Stimulated activated CD8-positive, alpha-beta memory T cell treated with anti-CD3 and anti-CD28 coated beads, Interleukin-7, amount 100 ng/mL, for 1 hour (primary cell): ENCODE measurements at places on chromosomes 5 and 9.

DNA sequence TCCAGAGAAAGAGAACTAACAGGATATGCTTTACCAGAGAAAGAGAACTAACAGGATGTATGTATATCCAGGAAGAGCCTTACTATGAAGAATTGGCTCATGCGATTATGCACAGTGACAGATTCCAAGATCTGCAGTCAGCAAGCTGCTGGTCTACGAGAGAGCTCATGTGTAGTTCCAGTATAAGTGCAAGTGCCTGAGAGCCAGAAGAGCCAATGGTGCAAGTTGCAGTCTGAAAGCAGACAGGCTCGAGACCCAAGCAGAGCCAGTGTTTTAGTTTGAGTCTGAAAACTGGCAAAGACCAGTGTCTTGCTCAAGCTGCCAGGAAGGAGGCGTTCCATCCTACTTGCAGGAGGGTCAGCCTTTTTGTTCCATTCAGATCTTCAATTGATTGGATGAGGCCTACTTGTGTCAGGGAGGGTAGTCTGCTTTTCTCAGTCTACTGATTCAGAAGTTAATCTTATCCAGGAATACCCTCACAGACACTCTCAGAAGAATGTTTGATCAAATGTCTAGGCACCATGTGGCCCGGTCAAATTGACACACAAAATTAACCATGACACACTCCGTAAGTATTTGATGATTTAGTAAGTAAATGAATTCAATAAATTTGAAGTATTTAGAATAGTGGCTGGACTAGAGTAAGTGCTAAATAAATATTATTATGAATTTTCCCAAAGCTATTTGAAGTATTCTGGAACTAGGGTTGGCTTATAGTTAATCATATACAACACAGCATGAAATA is 372.1 kb upstream of the SGCD start:
- DNase-seq: no peak

GRCh38 chr5:140116716-140117115 is 2.8 kb downstream of the PURA start:
- DNase-seq: no peak

GRCh38 chr5:169081000-169081724 is 219.8 kb downstream of the SLIT3 start:
- no peak for DNase-seq

- no peak for DNase-seq
These were observed 2.5 kb downstream of the FST start for GRCh38 chr5:53482717-53483638.

GRCh38 chr9:68625559-68625958 is 79.5 kb upstream of the PIP5K1B start:
- DNase-seq: no peak

DNA sequence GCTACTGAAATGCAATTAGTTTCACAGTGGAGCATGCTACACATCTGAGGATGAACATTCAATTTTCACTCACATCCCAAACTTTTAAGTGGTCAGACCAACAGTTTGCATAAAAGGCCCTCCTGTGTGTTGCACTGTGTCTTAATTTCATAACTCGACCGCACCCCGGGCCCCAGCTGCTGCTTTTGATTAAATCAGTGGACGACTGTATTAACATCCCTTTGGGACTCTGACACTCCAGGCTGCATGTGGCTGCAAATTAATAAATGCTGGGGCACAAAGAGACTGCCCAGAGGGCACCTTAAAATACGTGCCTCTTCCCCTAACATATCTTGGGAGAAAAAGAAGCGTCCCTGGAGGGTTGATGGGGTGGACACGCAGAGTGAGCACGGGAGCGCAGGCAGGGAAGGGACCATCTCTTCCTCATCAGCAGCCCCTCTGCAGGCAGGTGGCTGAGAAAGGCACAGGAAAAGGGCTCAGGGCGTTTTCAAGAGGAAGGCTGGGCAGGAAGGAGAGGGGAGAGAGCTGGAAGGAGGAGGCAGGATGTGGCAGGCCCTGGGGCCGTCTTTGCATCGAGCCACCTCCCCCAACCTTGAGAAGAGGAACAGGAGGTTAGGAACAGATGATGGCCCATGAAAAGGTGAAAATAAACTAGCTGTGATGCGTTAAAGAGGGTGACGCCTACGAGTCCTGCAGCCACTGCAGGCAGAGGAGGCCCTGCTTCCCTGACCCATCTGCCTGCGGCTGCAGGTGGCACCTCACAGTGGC is 18.6 kb downstream of the MED10 start:
- no peak for DNase-seq

GRCh38 chr5:95836544-95836943 is 14.0 kb upstream of the GLRX start:
- DNase-seq: no peak

GRCh38 chr5:87536365-87536764 is 123.6 kb upstream of the CCNH start:
- no peak for DNase-seq

DNA sequence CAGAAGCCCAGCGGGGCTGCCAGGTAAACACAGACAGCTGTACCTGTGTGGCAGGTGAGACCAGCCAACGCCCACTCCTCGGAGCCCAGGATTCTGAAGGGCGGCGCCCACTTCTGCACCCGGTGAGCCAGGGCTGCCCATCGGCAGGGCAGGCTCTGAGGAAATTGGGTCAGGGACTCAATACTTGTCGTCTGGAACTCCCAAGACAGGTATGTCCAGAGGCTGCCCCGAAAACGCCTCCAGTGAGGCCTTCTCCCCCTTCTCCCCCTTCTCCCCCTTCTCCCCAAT is 19.8 kb downstream of the GLT6D1 start:
- DNase-seq: no peak

GRCh38 chr9:37343724-37344123 is 78.8 kb upstream of the GRHPR start:
- no peak for DNase-seq

DNA sequence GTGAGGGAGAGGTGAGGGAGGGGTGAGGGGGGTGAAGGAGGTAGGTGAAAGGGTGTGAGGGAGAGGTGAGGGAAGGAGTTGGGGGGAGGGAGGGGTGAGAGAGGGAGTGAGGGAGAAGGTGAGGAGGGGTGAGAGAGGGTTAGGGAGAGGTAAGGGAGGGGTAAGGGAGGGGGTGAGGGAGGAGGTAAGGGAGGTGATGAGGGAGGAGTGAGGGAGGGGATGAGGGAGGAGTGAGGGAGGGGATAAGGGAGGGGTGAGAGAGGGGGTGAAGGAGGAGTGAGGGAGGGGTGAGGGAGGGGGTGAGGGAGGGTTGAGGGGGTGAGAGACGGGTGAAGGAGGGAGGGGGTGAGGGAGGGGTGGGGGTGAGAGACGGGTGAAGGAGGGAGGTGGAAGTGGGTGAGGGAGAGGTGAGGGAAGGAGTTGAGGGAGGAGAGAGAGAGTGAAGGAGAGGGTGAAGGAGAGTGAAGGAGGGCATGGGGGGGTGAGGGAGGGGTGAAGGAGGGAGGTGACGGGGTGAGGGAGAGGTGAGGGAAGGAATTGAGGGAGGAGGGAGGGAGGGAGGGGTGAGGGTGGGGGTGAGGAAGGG is 18.5 kb downstream of the NINJ1 start:
- no peak for DNase-seq

DNA sequence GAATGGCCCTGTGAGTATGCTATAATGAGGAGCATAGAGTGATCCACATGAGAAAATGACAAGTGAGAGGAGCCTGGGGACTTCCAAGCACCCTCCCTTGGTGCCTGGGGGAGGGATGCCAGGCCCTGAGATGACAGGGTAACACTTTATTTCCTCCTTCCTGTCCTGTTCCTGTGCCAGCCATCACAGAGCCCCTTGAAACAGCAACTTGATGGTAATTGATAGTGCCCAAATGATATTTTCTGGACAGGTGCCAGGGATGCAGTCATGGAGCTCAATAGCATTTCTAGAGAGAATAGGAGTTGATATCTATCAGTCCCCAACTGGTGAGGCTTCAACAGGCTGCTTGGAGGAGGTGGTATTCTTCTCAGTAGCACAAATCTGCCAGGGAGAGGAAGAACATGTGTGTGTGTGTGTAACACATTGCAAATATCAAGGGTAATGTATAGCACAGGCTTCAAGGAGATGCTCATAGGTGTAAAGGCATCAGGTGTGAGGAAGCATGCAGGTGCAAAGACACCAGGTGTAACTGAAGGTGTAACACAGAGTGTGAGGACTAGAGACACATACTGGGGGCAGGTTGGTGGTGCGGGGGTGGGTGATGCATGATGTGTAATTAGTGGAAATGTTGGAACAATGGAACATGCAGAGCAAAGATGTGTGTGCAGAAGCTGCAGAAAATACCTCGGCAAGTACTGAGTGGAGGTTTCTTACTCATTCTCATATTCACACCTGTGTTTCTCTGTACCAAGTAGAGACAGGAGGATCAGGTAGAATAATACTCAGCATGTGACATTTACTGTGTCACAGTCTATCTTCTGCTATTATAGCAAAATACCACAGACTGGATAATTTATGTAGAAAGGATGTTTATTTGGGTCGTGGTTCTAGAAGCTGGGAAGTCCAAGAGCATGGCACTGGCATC is 18.1 kb upstream of the WWC1 start:
- no peak for DNase-seq

DNA sequence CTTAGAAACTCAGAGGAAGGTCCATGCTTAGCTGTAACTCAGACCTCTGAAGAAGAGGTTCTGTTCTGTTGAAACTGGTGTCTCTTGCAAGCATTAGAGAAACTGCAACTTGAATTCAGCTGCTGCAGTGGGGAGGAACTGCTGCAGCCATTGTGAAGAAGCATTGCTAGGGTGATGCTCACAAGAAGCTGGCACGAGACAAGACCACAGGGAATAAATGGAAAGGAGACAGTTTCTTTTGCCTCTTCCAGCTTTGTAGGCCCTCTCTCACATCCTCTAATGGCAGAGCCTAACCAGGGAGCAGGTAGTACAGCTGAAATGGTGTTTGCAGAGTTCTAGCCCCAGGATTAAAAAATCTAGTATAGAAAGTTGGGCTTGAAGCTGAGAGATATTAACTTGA is 148.0 kb upstream of the DMAC1 start:
- no peak for DNase-seq

DNA sequence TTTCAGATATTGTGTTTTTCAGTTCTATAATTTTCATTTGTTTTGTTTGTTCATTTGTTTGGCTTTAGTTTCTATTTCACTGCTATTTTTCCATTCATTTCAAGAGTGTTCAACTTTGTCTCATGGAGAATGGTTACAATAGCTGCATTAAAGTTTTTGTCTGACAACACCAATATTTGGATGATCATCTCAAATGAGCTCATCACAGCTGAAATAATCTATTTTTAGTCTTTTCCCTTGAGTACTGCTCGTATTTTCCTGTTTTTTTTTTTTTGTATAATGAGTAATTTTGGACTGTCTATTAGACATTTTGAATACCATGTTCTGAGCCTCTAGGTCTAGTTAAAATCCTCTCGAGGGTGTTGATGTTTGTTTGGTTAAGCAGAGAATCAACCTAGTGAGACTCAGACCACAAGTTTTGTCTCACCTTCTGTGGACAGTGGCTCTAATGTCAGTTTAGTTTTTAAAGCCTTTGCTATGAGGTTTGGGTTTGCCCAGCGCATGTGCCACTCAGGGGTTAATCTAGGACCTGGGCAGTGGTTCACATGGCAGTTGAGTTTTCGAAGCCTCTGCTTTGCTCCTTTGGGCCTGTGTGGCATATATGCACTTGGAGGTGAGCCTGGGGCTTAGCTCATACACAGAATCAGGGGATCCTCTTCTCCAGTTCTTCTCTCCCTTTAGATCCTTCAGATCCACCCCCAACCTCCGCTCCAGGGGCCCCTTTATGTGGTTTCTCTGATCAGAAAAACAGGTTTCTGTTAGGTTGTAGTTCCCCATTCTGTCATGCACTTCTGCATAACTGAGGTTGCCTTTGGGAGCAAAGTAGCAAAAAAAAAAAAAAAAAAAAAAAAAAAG is 79.8 kb downstream of the ARSB start:
- no peak for DNase-seq
